ENCODE measurements at places on chromosomes 4 and X. TPM values are rescaled to one million over a fixed set of nuclear protein-coding genes. Genes with fewer than 3 reads are reported as not detected.

DNA sequence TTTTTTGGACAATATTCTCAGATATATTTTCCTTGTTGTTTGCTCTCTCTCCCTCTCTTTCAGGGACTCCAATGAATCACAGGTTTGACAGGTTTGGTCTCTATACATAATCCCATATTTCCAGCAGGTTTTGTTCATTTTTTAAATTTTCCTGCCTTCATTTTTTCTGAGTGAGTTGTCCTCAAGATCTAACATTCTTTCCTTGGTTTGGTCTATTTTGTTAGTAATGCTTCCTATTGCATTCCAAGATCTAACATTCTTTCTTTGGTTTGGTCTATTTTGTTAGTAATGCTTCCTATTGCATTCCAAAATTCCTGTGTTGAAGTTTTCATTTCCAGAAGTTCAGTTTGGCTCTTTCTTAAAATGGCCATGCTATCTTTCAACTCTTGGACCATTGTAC is 45.3 kb upstream of the ZMAT1 start:
- DNase-seq: no peak

GRCh38 chrX:153922932-153923857 is 2.9 kb downstream of the ARHGAP4 start:
- DNase-seq: peak; percentile 91

DNA sequence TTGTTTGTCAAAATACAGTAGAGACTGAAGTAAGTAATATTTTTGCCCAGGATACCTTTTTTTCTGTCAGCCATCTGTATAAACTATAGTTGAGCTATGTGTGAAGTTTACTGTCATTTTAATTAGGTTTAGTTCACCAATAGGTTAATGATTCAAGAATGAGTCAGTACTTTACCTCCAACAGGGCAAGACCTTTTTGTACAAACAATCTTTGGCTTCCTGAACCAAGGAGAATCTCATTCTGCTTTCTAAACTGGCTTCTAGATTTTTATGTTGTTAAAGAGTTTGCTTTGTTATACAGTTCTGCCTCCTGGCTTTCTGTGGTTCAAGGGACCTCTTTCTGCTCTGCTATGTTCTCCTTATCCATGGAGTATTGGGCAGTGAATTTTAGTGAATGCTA is 412.0 kb upstream of the NR3C2 start:
- DNase-seq: no peak

- no peak for DNase-seq
Observed at GRCh38 chr4:125911058-125911457, 596.3 kb downstream of the FAT4 start.

- no peak for DNase-seq
Observed at GRCh38 chr4:82906469-82906868, 5.9 kb downstream of the THAP9 start.

GRCh38 chr4:92387459-92388069 is 83.8 kb downstream of the GRID2 start:
- DNase-seq: no peak

DNA sequence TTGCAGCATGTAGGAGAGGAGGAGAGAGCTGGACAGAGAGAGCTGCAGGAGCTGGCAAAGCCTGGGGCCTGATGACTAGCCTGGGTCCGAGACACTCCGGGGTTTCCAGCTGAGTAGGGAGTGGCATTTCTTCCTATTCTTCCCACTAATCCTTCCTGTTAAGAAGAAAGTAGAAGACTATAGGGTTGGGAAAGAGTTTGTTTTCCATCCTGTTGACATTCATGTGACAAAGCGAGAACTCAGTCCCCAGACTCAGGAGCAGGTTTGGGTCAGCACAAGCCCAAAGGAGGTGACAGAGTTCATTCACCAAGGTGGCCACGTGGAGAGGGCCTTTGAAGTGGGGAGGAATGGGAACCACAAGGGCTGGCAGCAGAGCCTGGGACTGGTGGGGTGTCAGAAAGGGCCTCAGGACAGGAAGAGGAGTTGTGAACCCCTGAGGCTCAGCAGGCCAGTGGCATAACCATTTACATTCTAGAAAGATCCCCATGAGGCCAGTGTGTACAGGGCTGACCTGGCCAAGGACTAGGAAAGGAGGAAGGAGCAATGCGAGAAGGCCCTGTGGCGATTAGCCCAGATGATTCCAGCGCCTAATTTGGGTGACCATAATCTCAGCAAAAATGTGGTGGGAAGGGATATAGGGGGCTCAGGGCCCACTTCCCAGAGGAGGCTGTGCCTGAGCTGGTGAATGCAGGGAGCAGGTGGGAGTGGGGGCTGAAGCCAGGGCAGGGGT is 3.3 kb upstream of the HAUS3 start:
- DNase-seq: no peak

GRCh38 chr4:167985565-167985964 is 106.8 kb upstream of the ANXA10 start:
- DNase-seq: no peak

- DNase-seq: no peak
Observed at GRCh38 chr4:651884-652642, 22.0 kb downstream of the ATP5ME start.

DNA sequence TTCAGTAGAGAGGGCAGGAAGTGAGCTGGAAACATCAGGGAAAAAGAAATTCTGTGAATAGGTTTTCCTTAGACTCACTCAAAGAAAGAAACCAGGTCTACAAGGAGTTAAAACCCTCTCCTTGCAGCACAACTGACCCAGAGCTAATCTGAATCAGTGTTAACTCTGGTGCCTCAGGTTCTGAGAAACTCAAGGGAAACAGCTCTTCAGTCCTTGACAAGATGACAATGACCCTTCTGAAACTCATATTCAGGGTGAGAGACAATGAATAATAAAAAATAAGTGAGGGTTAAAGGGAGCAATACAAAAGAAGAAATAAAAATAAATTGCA is 903.6 kb downstream of the STPG2 start:
- DNase-seq: no peak

GRCh38 chrX:1334854-1335253 is 1.7 kb upstream of the IL3RA start:
- DNase-seq: no peak

GRCh38 chrX:19096586-19096985 is 25.7 kb downstream of the ADGRG2 start:
- DNase-seq: no peak

GRCh38 chr4:151519728-151520415 is 110.9 kb downstream of the FHIP1A start:
- DNase-seq: no peak

DNA sequence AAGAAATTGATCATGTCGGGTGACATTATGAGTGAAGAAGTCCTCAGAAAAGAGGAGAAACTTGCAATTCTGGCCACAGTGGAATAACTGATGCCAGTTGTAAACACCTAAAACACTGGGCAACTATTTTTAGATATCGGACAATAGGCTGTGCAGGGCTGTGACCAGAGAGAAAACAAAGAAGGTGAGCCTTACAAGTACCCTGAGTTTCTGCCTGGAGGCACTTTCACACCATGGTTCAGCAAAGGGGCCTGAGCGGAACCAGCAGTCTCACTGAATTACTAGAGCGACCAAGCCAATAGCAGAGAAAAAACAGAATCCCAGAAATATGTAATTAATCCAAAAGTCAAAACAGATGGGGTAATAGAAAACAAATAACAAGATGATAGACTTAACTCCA is 11.2 kb downstream of the IRAK1 start:
- no peak for DNase-seq

GRCh38 chrX:120205816-120206753 is 44.5 kb upstream of the ZBTB33 start:
- no peak for DNase-seq

DNA sequence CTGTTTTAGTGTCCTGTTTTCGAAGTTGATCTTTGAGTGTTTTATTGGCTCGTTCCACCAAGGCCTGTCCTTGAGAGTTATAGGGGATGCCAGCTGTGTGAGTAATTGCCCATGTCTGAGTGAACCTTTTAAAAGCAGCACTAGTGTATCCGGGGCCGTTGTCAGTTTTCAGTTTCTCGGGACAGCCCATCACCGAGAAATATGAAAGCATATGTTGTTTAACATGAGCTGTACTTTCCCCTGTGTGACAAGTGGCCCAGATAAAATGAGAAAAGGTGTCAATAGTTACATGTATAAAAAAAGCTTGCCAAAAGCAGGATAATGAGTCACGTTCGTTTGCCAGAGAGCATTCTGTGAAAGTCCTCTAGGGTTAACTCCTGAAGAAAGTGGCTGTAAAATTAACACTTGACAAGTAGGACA is 48.6 kb upstream of the RASSF6 start:
- DNase-seq: peak; percentile 47

DNA sequence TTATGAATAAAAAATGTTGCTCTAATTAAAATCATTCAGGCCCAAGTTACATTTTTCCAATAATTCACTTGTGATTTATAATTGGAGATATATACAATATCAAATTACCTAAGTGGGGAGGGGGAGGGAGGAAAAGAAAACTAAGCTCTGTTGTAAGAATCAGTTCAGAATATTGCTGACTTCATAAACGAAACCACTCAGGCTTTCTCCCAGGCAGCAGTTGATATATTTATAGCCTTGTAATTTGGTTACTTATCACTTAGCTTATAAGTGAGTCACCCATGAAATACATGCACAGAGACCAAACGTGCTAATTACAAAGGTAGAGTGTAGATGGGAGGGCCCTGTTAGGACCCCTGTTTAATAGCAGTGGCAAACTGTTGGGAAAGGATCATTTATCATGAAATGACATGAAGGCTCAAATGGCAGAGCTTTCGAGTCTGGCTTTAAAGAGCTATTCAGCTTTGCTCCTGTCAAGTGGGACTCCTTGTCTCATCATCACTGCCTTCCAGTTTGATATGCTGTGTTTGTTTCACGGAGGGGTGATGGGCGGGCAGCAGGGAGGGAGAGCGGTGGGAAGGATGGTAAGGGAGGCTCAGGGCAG is 105.6 kb upstream of the PGRMC2 start:
- no peak for DNase-seq

DNA sequence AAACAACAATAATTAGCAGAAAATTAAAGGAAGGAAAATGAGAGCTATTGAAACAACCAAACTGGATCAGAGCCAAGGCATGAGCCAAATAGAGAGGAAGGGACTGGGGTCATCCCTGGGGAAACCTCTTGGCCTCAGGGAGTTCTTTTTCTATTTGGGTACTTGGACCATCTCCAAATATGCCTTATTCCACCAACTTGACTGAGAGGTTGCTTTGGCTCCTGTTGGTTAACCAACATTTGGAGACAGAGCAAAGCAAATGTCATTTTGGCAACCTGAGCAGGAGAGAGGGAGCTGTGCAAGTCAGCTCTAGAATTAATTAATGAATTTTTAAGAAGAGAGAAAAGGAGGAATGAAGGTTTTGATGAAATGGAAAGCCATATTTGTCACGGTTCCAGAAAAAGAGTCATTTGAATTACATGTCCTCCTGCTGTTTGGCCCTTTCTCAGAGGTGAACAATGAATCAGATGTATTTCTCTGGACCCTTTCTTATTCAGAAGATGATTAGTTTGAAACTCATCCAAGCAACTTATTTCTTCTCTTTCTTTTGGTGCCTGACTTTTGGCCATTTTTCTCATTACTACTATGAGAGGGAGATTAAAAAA is 119.1 kb downstream of the CNKSR2 start:
- no peak for DNase-seq

- no peak for DNase-seq
Observed at GRCh38 chrX:31969714-31970113, 897.9 kb upstream of the FTHL17 start.

The TECRL gene
- total RNA-seq: 0.55 TPM

The NIPAL1 gene
- not detected for total RNA-seq

The ARX gene
- total RNA-seq: not detected

The TMEM156 gene
- 0.69 TPM for total RNA-seq

The NXF2B gene
- not detected for total RNA-seq

The TCEAL2 gene
- not detected for total RNA-seq

The PF4V1 gene
- total RNA-seq: not detected

The ASB5 gene
- total RNA-seq: not detected

The RBM47 gene
- total RNA-seq: 174 TPM

The PCDH7 gene
- total RNA-seq: 3.4 TPM

The PRDM8 gene
- total RNA-seq: 1.5 TPM

The TMEM255A gene
- 0.23 TPM for total RNA-seq

The BRS3 gene
- total RNA-seq: not detected

The FAM53A gene
- 1.1 TPM for total RNA-seq

The SEL1L3 gene
- 23.7 TPM for total RNA-seq

Measured in adrenal gland (tissue), 19 donors.